ENCODE measurements at places on chromosomes 5 and 9.

- peak; percentile 21 for DNase-seq
Observed at GRCh38 chr9:84691634-84692033, 22.1 kb downstream of the NTRK2 start.

DNA sequence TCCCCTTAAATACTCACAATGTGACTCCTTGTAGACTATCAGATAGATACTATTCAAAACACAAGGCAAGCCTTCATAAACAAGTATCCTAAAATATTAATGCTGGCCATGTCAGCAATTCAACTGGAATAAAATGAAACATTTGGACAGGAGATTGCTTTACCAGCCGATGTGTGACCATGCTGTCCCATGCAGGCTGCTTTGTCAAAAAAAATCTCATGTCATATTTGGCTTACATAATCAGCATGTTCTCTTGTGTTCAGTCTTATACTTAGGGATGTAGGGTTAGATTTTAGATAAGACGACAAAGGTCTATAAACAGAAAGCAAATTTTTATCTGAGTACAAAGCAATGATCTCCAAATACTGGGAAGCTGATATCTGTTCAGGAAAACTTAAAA, 108.5 kb downstream of the NR6A1 start:
- DNase-seq = no peak

GRCh38 chr5:151240924-151241635, 11.9 kb upstream of the GM2A start:
- no peak for DNase-seq

- no peak for DNase-seq
Observed at GRCh38 chr9:76789840-76790239, 25.6 kb downstream of the PCA3 start.

DNA sequence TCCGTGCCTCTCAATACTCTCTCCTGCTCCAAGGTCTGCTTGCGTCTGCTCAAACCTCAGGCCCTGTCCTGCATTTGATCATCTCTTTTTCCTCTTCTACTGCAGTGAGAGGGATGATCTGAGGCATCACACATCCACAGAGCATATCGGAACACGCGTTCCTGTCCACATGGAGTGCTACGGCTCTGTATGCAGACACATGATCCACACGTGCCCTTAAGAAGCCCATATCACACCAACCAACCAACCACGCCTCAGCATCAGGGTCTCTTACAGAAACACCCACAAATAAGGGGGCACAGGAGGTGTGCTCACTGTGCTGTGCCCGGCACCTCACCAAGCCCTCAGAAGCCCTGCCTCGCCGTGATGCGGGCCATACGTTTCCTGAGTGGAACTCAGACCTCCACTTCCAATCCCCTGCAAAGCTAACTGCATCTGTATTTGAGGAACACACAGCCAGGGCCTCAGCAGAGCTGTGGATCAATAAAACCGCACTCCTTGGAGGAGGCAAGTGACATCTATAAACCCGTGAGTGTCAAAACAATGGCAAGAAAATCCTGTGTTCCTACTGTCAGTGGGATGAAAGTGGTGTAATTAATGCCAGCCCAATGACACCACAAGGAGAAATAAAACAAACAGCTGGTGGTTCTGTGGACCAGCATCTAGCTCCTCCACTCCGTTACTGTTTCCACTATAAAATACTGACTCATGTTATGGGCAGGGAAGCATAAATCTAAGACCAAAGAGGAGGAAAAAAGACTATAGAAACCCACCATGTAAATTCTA, 40.4 kb downstream of the AK8 start:
- DNase-seq = no peak

- no peak for DNase-seq
Observed at GRCh38 chr9:85743275-85744128, 1.7 kb upstream of the AGTPBP1 start.

- DNase-seq = no peak
Observed at GRCh38 chr9:5518171-5518936, 8.0 kb downstream of the PDCD1LG2 start.

- no peak for DNase-seq
Observed at GRCh38 chr9:135886147-135886981, 21.0 kb downstream of the CAMSAP1 start.

DNA sequence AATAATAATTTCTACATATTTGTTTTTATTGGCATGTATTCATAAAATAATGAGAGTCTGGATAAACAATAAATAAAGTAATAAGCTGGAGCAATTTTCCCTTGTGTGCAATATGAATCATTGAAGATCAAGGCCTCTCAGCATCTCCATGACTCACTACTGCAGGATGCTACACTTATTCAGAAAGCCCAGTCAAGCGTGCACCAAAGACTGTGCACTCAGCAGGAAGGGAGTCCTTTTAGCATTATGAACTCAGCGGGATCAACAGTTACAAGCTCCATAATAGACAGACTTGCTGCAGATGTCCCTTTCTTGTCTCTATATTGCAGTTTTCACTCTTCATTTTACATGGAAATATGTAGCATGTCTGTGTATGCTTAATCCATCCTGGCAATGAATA, 485.3 kb downstream of the CDH9 start:
- no peak for DNase-seq

GRCh38 chr5:169631360-169631759, 5.7 kb upstream of the DOCK2 start:
- no peak for DNase-seq

GRCh38 chr9:130933114-130934046, 5.7 kb downstream of the FIBCD1 start:
- DNase-seq = no peak
